Caco-2 (cell line): ENCODE measurements at places on chromosomes 6 and 20.

DNA sequence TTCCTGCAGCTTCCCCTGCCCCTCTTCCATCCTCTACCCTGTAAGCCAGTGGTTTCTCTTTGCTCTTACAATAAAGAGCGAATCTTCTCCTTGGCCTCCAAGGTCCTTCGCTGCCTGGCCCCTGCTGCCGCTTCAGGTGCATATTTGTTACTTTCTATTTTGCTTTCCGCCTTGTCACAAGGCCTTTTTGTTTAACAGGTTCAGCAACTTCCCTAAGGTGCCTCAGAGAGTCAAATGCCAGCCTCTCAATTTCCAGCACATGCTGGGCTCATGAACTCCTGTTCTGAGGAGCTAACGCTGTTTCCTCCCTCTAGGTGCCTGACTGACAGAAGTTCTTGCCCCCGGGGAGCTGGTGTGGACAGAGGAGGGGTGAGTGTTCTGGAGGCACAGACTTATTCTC is 42.4 kb upstream of the EPB41L1 start:
- peak; percentile 45 for DNase-seq

- DNase-seq = no peak
Measured at GRCh38 chr6:12911427-12911826, 194.9 kb downstream of the PHACTR1 start.

DNA sequence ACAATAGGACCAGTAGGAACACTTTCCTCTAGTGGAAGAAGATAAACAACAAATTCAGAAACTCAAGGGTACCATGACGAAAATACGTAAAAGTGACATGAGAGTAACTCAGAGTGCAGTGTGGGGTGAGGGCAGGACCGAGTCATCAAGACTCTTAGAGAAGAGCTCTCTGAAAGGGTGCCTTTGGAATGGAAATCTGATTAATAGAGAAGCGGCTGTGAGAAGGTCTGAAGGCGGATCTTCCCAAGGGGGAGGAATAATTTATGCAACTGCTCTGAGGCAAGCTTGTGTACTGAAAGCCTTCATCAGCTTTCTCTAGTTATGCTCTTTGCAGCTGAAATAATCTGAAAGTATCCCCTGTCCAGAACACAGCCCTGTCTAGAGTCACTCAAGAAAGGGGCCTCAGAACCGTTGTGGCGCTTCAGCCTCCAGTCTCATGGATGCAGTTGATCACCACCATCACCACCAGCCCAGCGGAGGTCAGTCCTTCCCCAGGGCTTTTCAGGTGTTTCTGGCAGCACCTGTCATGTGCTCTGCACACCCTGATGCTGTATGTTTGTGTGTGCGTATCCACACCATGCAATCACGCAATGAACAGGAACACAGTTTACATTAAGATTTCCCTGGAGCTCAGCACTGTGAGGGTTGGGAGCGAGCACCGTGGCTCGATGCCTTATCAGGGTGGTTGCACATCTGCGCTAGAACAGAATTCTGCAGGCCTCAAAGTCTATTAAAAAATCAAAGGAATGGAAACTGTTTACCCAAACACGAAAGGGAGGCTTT is 396.5 kb downstream of the SMOC2 start:
- no peak for DNase-seq

GRCh38 chr6:125947615-125948014 is 9.0 kb upstream of the HINT3 start:
- no peak for DNase-seq

DNA sequence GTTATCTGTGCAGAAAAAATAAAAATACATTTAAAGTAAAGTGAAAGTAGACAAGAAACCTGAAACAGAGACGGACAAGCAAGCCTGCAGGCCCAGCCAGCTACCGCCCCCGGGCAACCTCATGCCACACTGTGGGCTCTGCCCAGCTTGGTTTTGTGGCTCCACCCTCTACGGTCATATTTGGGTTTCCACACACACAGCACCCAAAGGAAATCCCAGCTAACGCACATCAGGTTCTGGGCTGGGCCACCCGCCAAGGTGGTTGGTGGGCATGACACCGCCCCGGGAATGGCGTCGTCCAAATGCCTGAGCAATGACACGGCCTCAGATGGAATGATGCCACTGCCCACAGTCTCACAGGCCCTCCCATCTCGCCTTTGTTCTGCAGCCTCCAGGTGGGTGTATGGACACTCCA is 22.9 kb downstream of the FAM110A start:
- no peak for DNase-seq

DNA sequence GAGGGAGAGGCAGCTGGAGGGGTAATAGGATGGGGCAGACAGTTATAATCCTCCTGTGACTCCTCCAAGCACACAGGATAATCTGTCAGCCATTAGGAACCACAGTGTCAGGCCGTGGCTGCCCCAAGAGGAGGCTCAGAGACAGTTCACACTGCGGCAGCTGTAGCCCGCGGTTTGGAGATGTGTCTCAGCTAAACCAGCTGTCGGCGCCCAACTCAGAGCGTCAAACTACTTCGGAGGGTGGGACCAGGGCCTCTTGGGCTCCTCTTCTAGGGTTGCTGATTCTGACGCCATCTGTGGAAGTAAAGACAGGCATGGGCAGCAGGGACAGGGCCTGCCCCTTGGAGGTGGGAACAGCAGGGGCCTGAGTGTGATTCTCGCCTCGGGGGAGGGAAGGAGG is 309.8 kb downstream of the CDC5L start:
- no peak for DNase-seq

DNA sequence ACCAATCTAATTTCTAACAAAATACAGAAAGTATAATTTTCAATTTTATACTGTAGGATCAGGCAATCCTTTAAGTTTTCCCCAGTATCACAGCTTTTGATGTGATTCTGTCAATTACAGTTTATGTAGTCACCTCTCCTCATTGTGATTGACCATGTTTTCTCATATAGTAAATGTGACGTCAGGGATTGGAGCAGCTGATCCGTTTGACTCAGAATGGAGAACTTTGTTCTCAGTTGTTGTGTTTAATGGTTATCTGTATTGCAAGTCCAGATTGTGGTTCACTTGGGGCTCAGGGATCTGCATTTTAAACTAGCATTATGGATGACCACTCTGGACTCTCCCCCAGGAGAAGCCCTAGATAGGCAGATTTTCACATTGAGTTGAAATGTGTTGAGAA is 90.6 kb downstream of the DNAH8 start:
- no peak for DNase-seq

DNA sequence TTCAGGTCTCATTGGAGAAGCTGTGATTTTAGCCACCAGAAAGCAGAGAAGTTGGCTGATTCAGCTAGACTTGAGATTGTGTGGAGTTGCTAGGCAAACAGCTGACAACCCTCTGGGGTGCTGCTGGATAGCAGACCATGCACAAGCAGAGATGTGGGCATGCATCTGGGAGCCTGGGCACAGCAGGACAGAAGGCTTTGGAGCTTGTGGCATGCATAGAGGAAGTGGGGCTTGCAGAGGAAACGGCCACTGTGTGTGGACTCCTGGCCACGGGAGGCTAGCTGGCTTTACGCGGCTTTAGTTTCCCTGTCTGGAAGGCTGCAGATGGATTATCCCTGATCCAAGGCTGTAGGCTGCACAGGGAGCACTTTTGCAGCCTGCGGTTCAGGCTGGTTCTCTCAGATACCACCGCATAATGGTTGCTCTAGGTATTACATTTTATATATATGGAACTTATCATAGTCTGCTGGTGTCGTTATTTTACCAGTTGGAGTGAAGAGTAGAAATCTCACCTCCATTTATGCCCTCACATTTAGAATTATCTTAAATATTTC is 10.4 kb downstream of the ZNF831 start:
- DNase-seq = no peak
